ENCODE measurements at places on chromosomes 4 and X.

DNA sequence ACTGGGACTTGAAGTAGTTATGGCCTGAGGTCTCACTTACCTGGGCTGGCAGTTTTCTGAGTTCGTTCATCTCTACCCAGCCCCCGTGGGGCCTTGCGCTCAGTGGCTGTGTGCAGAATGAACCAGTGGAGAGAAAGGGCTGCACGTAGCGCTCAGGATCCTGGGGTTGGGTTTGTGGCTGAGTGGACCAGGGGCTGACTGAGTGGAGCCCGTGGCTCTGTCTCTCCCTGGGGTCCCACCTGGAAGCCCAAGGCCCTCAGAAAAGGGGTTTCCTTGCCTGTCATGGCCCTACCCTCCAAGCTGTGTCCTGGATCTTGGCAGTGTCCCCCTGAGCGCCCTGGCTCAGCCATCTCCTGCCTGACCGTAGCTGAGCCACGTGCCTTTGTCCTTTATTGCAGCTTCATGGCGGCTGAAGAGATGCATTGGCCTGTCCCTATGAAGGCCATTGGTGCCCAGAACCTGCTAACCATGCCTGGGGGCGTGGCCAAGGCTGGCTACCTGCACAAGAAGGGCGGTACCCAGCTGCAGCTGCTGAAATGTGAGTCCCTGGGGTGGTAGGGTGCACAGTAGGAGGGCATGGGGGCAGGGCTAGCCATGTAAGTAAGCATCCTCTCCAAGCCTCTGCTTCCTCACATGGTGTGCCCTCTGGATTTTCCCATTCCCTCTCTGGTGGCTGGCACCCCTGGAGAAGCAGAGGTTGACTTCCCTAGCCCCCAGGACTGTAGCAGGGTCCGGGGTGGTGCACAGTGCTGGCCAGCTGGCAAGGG is 23.2 kb upstream of the ADD1 start:
- DNase-seq = no peak

DNA sequence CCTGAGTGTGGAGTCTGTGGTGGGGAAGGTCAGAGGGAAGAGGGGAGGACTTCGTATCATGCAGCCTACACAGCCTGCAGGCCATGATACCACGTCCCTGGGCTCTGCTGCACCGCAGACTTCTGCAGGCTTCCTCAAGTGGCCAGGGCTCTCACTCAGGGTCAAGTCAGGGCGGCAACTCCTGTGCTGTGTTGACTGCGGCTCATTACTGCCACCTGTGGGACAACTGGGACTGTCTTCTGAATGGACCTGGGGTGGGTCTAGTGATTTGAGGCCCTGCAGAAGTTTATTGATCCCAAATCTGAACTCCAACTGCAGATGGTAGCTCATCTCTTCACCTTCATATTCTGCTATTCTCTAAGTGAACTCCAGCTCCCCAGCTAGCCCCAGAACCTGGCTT is 167.1 kb downstream of the NSUN7 start:
- no peak for DNase-seq

DNA sequence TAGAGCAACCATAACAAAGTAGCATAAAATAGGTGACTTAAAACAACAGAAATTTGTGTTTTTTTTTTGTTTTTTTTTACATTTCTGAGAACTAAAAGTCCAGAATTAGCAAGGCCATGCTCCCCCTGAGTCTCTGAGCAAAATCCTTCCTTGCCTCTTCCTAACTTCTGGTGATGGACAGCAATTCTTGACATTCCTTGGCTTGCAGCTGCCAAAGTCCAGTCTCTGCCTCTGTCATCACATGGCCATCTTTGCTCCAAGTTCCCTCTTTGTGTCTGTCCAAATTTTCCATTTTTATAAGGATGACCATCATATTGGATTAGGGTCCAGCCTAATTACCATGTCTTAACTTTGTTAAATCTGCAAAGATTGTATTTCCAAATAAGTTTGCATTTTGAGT is 407.2 kb downstream of the PDHA2 start:
- no peak for DNase-seq

- no peak for DNase-seq
Measured at GRCh38 chrX:4379071-4379470, 665.6 kb upstream of the PRKX start.

DNA sequence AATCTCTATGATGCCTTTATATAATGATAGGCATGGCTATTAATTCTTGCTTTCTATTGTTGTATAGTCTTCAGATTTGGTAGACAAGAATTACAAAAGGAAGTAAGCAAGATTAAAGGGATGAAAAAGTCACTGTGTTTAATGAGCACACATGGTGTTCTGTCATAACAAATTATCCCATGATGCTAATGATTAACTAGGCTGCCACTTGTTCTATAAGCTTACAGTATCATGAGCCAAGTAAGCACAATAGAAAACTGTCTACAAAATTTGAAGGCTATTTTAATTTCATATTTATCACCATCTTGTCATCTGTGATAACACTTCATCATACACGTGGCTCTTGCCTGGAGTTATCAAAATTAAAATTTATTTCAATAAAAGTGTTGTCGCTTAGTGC is 466.7 kb downstream of the GASK1B start:
- DNase-seq = no peak

- DNase-seq = no peak
Measured at GRCh38 chr4:74942251-74942917, 9.5 kb downstream of the PARM1 start.

DNA sequence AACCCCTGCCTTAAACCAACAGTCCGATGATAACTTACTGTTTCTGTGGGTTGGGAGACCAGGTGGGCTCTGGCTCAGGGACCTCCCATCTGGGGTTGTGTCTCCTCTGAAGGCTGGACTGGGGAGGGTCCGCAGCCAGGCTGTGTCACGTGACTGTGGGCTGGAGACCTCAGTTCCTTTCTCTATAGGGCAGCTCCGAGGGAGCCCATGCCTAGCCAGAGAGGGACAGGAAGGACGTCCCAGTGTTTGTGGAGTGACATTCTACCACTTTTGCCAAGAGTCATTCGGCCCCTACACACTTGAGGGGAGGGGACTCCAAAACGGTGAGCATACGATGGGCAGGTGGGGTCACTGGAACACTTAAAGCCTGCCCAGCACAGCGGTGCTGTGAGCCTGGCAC is 4.5 kb downstream of the PCGF3 start:
- no peak for DNase-seq

DNA sequence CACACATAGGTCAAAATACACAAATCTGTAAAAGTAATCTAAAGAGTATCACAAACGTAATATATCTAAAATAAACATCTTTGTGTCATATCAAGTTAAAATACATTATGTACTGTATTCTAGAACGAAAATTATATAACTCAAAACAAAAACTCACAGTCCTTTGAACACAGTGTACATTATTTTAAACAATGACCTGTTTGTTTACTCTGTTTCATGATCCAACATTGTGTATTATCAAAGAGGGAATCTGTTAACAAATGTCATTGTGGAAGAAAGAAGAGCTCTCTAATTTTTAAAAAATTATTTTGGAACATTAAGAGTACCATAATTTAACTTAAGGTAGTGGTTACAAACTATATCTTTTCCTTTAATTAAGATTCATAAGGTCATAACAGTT is 144.1 kb downstream of the FRYL start:
- no peak for DNase-seq

DNA sequence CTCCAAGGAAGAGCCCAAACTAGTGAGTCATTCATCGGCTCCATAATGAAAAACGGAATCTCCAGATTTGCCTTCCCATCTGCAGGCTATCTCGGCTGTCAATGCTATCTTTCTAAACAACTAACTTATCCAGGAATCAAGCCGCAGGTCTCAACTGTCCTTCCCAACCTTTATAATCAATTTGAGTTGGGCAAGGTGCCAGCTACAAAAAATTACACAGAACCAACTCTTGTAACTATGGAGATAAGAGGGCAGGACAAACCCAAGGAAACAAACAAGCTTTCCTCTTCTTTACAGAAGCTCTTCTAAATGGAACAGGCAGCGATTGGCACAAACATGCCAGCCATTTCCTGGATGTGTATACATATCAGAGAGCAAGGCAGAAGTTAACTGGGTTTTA is 61.2 kb upstream of the RAI2 start:
- DNase-seq = no peak

- DNase-seq = no peak
Measured at GRCh38 chr4:112818594-112818965, 181.6 kb downstream of the LARP7 start.

DNA sequence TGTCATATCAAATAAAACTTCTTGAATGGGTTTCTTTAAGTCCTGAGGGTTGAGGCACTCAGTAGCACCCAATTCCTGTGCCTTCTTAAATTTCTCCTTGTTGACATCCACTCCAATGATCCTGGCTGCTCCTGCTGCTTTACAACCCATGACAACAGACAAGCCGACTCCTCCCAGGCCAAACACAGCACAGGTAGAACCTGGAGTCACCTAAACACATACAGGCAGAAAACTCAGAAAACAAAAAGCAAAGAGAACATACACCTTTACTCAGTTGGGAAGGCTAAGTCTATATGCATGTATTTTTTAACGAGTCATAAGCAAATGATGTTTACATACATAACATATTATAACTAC is 10.3 kb downstream of the ADH6 start:
- no peak for DNase-seq

GRCh38 chr4:76644831-76645485 is 209.9 kb downstream of the SHROOM3 start:
- DNase-seq = no peak

DNA sequence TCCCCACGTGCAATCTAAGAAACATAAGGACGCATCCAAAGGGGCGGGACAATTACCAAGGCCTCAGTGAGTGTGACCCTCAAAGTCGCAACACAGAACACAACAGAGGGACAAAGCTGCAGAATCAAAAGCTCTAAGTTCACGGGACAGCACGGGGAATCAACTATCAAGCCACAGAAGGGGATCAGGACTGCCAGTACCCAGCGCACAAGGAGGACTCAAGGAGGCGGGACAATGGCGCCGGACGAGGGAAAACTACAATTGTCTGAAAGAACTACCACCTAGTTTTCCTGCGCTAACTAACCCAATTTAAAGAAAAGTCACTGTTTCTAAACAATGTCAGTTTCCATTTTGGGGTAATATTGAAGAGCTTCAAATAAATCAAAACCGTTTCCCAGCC is 1.3 kb downstream of the FAM53A start:
- DNase-seq = no peak

DNA sequence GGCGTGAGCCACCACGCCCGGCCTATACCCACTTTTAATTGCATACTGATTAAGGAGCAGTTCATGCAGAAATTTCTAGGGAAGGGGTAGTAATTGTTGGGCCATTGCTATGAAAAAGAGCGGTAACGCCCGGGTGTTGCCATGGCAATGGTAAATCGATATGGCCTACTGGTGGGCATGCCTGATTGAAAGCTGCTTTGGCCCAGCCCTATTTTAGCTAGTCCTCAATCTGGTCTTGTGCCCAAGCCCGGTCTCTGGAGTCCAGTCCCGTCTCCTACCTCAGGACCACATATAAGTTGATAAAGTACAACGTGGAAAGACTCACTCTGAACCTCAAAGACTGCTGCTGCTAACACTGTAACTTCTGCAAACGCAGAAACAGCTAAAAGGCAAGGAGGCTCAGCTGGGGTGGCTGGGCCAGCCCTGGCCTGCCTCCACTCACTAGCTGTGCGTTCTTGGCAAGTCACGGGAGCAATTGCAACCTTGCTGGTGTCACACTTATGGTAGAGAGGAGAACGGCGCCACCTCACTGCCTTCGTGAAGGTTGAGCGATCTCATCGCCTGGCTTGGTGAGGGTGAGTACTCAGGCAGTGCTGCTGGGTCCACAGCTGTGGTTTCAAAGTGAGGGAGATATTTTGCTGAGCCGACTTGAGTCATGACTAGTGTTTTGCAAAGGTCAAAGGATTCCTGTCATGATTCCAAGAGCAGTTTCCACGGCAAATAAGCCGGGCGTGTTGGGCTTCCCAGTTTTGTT is 57.0 kb upstream of the GRPEL1 start:
- no peak for DNase-seq

DNA sequence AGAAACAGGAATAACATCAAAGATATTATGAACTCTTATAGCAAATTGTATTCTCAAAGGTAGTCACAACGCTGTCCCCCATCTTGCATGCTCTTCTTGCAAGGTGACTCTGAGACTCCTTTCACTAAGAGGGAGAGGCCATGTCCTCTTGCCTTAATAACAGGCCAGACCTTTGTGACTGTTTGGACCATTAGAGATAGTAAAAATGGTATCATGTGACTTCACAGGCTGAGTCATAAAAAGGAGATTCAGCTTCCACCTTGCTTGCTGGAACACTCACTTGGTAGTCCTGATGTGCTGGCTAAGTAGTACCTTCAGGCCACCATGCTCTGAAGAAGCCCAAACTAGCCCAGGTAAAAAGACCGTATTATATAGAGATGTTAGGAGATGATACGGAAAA is 143.8 kb downstream of the FBXW7 start:
- no peak for DNase-seq

- no peak for DNase-seq
Measured at GRCh38 chr4:100174985-100175383, 15.3 kb downstream of the DDIT4L start.

GRCh38 chrX:119942173-119942819 is 1.3 kb downstream of the NKAP start:
- DNase-seq = no peak

- DNase-seq = no peak
Measured at GRCh38 chr4:131509521-131509920, 1639.6 kb upstream of the PCDH10 start.
